ENCODE measurements at places on chromosomes 16 and 17.

GRCh38 chr17:13792314-13792713 is 190.6 kb upstream of the HS3ST3A1 start:
- no peak for DNase-seq

GRCh38 chr16:27236635-27237218 is 31.8 kb downstream of the NSMCE1 start:
- no peak for DNase-seq

- no peak for DNase-seq
Observed at GRCh38 chr17:16886655-16887322, 85.1 kb downstream of the TNFRSF13B start.

GRCh38 chr17:61510991-61511390 is 58.8 kb downstream of the TBX4 start:
- DNase-seq: no peak

DNA sequence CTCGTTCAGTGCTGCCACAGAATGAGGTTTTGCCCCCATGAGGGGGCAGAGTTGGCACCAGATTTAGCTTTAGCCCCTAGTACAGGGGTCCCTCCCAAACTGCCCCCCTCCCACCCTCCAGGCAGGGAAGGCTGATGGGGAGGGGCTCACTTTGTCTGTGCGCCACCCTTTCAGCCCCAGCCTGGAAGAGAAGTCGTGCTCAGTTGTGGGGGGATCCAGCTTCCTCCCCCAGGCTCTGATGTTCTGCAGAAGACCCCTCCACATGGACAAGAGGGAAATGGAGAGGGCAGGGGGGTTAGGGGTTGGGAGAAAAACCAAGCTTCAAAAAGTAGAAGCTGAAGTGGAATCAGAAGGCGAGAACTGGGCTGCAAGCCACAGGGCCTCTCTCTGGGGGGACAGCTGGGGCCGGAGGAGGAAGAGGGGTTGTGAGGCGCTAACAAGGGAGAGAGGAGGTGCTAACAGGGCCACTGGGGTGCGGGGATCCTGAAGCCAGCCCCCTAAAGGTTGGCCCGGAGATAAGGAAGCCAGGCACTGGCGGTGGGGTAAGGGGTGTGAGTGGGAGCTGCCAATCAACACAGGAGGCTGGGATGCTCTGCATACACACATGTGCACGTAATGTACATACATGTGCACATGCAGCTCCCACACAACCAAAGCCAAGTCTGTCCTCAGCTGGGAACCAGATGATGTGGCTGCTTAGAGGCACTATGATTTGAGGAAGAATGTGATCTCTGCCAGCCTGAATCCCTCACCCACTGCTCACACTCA is 7.0 kb upstream of the TMEM92 start:
- DNase-seq: no peak

- DNase-seq: no peak
Observed at GRCh38 chr17:39001703-39002637, 34.8 kb upstream of the FBXO47 start.

GRCh38 chr16:57156351-57156703 is 29.5 kb downstream of the PSME3IP1 start:
- DNase-seq: no peak

DNA sequence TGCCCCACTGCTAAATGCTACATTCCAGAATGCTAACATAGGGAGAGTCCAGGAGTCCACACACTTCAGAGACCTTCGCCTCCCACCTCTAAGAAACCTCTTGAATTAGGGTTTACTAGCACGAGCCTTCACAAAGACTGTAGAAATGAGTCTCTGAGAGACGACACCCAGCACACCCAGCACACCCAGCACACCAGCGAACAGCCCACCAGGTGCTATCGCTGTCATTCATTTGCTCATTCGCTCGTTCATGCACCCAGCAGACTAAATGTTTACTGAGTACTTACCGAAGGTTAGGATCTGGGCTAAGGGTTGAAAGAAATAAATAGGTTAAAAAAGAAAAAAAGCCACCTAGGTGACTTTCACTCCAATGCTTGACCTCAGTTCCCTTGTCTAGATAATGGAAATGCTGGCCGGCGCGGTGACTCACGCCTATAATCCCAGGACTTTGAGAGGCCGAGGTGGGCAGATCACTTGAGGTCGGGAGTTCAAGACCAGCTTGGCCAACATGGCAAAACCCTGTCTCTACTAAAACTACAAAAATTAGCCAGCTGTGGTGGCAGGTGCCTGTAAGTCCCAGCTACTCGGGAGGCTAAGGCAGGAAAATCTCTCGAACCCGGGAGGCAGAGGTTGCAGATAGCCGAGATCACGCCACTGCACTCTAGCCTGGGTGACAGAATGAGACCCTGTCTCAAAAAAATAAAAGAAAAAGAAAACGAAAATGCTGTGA is 100.8 kb downstream of the ADCY9 start:
- DNase-seq: no peak

DNA sequence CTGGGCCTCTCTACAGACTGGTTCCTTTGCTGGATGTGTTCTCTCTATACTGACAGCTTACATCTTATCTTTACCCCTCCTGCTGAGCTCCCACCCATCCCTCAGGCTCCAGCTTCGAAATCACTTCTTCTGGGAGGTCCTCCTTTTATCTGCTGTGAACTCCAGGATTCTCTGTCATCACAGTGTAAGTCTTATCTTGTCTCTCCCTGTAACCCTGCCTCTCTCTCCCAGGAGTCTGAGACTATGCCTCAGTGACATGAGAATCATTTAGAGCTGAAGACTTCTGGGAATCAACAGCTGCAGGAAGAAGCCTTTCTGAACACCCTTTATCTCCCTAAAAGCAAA is 148.1 kb upstream of the HS3ST3A1 start:
- DNase-seq: no peak

DNA sequence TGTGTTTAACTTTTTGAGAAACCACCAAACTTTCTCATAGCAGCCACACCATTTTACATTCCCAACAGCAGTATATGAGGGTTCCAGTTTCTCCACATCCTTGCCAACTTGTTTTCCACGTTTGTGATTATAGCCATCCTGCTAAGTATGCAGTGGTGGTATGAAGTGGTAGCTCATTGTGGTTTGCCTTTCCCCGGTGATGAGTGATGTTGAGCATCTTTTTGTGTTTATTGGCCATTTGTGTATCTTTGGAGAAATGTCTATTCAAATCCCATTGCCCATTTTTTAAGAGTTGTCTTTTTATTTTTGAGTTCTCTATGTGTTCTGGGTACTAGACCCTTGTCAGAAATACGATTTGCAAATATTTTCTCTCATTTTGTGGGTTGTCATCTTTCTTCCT is 17.4 kb downstream of the SF3B3 start:
- DNase-seq: no peak

- DNase-seq: no peak
Observed at GRCh38 chr16:26374279-26374925, 682.6 kb downstream of the HS3ST4 start.
